ENCODE measurements at places on chromosomes 12 and 14.

- DNase-seq, result no peak
Observed at GRCh38 chr12:75836533-75836932, 195.0 kb downstream of the PHLDA1 start.

DNA sequence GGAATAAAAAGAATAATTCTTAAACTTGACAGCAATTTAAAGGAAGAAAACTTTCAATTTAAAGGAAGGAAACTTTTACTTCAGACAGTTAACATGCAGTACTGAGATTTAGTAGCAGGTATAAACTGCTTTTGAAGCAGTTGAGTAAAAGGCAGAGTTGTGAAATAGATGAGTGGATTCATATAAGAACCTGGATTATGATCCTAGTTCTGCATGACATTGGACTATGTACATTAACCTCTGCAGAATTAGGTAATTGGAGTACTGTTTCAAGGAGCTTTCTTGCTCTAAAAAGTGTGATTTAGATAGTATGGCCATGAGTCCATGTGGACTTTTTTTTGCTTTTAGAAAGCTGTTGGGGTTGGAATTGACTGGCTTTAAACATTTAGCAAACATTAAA, 29.7 kb downstream of the ATP2A2 start:
- DNase-seq, result no peak

GRCh38 chr12:153080-153746, 60.7 kb downstream of the SLC6A12 start:
- peak; percentile 28 for DNase-seq

GRCh38 chr14:69328317-69328716, 68.4 kb downstream of the GALNT16 start:
- DNase-seq, result no peak

DNA sequence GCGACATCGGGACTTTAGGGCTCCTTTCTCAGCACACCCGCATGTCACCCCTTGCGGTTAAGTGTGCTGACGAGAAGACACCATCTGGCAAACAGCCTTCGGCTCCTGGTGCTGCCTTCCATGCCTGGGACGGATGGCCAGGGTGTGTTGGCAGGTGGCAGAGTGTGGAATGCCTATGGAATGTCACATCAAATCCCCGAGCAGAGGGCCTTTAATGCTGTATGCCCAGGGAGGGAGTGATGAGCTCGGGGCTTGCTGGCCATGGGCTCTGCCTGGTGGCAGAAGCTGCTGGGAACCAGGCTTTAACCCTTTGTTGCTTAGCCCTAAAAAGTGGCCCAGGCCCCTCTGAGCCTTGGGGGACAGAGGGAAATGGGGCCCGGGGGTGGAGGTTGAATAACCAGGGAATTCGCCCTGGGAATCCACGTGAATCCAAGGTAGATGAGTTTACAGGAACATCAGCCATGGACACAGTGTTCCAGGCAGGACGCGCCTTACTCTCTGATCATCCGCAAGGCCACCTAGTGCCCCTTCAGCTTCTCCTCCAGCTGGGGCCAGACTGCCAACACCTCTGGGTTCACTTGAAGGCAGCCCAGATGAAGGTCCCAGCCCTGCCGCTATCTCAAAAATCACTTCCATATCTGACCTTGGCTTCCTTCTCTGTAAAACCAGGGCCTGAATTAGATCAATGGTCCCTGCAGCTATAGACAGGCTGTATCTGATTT, 17.4 kb downstream of the FAM181A start:
- no peak for DNase-seq

DNA sequence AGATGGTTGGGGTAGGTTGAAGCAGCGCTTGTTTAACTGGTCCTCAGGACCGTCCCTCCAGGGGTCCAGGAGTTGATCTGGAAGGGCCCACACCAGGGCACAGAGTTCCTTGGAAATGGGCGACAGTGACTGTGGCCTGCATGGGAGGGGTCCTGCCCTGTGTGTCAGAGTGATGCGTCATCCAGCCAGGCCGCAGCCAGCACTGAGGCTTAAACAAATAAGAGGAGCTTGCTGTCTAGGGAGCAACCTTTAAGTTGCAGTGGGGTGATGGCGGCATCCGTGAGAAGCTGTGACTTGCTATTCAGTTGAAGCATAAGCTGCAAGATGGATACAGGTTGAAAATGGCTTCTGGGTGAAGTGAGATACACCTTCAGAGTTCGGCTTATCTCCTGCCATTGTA, 20.2 kb downstream of the DCAF4 start:
- DNase-seq, result no peak

GRCh38 chr12:40261937-40262336, 37.1 kb downstream of the LRRK2 start:
- no peak for DNase-seq

DNA sequence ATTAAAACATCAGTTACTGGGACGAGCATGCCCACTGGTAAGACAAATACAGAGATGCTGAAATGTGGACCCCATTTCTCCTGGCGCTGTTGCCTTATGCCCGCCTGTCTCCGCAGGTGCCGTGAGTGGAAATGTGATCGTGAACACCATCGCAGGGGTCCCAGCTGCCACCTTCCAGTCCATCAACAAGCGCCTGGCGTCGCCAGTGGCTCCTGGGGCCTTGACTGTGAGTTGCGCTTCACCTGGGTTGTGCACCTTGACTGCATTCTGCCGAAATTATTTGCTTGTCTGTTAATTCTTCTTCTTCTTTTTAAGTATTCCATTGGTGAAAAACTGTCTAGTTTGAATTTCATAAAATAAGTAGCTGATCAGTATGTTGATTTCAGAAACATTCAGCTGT, 89.1 kb downstream of the DDX51 start:
- no peak for DNase-seq

DNA sequence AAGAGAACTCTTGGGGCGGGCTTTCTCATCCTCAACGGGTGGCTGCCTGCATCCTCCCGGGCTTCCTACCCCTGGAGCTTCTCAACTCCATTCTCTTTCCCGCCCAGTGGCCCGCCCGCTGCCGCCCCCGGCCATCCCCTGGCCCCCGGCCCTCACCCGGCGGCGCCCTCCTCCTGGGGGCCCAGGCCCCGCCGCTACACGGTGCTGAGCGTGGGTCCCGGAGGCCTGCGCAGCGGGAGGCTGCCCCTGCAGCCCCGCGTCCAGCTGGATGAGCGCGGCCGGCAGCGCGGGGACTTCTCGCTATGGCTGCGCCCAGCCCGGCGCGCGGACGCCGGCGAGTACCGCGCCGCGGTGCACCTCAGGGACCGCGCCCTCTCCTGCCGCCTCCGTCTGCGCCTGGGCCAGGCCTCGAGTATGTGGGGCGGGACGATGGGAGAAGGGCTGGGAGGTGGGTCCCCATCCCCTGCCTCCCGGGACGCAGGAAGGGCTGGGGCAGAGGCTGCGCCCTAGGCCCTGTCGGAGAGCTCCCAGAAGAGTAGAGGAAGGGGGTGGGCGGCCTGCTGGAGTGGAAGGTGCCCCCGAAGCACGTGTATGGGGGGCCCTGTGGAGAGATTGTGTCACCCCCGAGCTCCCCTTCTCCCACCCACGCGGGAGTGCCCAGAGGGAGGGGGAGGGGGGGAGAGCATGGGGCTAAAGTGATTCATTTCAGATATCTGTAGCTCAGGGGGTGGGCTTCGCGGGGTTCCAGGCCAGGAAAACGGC, 1.5 kb downstream of the LAG3 start:
- no peak for DNase-seq

GRCh38 chr12:10661338-10661737, 12.5 kb downstream of the STYK1 start:
- DNase-seq, result no peak

DNA sequence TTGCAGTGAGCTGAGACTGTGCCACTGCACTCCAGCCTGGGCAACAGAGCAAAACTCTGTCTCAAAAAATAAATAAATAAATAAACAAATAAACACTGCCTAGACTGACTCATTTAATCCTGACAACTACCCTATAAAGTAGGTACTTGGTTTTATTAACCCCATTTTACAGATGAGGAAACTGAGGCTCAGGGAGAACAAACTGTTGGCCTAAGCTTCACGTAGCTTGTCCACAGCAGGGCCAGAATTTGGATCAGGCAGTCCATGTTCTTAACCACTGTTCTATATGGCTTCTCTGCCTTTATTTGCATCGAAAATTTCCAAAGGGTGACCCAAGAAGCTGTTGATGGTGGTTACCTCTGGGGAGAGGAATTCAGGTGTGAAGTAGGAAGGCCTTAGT, 5.7 kb upstream of the POP5 start:
- DNase-seq, result no peak

GRCh38 chr12:20011200-20011599, 357.1 kb upstream of the PDE3A start:
- DNase-seq, result no peak

DNA sequence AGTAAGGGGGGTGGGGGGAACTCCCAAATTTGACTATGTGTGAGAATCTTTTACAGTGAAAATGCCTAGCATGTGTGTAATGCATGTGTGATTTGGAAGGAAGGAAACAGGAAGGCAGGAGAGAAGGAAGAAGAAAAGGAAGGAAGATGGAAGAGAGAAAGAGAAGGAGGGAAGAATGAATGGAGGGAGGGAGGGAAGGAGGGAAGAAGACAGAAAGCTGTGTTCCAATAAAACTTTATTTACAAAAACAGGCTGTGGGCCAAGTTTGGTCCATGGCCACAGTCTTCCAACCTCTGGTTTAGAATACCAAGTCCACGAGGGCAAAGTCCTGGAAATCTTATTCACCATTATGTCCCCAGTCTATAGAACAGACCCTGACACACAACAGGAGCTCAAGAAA, 278.9 kb downstream of the KSR2 start:
- DNase-seq, result no peak

DNA sequence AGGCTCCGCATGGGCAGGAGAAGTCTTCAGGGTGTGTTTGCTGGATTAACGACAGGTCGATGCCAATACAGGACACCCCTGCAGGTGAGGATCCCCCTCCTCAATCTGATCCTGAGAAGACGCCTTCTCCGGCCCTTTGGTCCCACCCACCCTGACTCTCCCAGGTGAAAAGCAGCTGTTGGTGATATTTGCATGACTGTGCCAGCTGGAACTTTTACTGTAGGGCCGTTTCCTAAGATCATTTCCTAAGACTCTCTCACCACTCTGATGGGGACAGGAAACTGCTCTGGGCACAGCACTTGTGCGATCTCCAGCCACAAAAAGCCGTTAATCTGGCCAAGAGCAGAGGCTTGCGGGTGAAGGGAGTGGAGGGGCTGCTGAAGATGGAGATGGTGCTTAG, 16.8 kb upstream of the EIF5 start:
- DNase-seq, result no peak

DNA sequence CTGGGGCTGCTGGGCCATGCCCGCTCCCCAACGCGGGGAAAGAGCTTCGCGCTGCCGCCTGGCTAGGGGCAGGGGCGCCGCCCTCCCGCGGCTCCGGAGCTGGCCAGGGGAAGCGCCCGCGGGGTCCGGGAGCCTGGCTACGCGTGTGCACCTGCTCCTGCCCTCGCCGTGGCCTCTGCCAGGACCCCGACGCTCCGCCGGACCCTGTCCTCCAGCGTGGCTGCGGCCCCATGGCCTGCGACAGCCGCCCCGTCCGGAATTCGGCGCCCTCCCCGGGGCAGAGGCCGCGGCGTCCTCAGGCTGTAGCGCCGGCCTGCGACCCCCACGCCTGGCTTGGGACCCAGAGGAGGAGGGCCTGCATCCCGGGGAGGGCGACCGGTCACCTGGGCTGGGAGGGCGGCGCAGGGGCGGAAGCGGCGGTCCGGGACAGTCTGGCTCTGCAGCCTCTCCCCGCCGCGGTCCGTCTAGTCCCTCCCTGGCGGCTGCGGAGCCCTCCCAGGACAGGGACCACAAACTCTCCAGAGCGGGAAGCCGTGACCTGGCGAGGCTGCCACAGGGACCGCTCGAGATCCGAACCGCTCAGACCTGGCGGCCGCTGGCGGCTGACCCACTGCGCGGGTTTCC, 85.6 kb downstream of the ALG10 start:
- DNase-seq, result no peak

GRCh38 chr12:122740351-122740750, 9.7 kb upstream of the HCAR1 start:
- DNase-seq, result no peak

GRCh38 chr12:94767956-94768355, 117.6 kb upstream of the TMCC3 start:
- DNase-seq, result no peak

GRCh38 chr12:14824012-14824634, 10.1 kb upstream of the SMCO3 start:
- no peak for DNase-seq

DNA sequence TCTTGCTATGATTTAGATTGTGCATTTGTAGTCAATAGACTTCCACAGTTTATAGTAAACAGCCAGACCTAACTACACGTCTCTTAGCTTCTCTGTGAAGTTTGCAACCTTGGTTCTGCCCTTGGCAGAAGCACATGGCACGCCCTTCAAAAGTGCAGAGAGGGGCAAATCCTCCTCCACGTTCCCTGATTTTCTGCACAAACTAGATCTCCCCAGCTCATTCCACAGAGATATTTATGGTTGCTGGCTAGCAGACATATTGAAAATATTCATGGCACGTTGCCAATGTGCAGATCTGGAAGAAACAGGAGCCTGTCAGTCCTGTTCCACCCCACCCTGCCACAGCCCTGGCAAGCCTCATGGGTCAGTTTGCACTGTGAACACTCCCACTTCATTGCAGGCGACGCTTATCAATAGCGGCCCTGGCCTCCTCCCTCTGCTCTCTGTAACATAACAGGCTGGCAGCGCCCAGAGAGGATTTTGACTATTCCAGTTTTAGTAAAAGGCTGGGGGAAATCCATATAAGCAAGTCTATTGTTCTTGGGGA, 6.5 kb upstream of the LGALS3 start:
- DNase-seq, result no peak

GRCh38 chr12:105831372-105831771, 307.4 kb downstream of the NUAK1 start:
- no peak for DNase-seq

GRCh38 chr14:56149995-56150394, 31.8 kb downstream of the PELI2 start:
- DNase-seq, result no peak

GRCh38 chr14:71400871-71401321, 493.6 kb downstream of the PCNX1 start:
- DNase-seq, result no peak

DNA sequence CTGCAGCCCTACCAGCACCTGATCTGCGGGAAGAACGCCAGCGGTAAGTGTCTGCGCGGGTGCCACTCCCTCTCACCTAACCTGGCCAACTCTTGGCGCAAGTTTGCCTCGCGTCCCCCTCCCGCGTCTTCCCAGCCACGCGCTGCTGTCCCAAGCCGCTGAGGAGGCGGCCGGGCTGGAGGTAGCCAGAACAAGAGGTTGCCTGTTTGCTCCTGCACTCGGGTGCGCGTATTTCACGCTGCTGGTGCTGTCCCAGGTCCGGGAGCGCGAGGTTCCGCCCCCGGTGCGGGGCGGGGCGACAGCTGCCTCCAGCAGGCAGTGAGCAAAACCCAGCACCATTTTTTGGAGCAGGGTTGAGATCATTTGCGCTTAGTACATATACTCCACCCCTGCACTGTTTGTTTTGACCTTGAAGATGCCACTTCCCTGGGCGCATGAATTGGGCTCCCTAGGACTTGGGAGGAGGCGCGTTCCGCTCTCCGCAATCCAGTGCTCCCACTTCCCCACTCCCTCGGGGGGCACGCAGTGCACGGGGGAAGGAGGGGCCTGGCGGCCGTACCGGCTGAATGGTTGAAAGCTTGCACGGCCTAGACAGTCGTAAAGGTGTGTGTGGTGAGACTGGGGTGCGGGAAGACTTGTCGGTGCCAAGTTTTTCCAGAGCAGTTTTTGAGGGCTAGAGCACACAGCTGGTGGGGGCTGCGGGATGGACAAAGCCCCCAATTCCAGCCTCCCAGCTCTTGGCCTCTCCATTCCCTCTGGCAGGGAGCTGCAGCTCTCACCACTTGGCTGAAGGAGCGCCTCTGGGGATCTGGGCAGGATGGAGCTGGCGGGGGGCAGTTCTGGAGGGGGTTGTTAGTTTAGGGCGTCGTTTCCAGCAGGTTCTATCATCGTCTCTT, 226.9 kb upstream of the CRY1 start:
- peak; percentile 77 for DNase-seq

- DNase-seq, result peak; percentile 72
Observed at GRCh38 chr14:24332268-24332993, 2.4 kb downstream of the ADCY4 start.
